Fibroblast of villous mesenchyme (primary cell): ENCODE measurements at places on chromosomes 4 and X.
A peak's percentile ranks its signal among the peaks of the same experiment; 100 is the strongest.

GRCh38 chr4:185054886-185055285, 36.6 kb downstream of the HELT start:
- DNase-seq: no peak

- DNase-seq: no peak
Observed at GRCh38 chrX:136487647-136488046, at the start of gene BRS3. Gene BRS3, plus strand, starts transcription at chrX:136487947. Its CDS starts 168 bp downstream, at chrX:136488115.

- no peak for DNase-seq
Observed at GRCh38 chr4:1154126-1154522, 18.3 kb downstream of the SPON2 start.

DNA sequence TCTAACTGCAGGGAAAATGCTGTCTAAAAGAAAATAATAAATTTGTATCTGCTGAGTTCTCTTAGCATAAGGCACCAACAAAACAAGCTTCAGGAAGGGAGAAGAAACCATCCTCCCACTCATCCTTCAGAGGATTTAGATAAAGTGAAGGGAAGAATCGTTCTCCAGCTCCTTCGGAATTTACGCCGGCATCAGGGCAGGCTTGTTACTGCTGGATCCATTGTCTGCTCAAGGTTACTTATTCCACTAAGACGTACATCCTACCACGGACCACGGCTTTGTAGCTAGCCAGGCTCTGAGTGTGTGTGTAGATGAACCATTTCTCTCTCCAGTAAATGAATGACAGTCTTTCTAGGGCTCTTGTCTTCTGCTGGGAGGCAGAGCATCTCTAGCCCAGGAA, 60.4 kb downstream of the HAND2 start:
- DNase-seq: no peak

GRCh38 chr4:101967697-101968346, 177.3 kb downstream of the BANK1 start:
- no peak for DNase-seq

DNA sequence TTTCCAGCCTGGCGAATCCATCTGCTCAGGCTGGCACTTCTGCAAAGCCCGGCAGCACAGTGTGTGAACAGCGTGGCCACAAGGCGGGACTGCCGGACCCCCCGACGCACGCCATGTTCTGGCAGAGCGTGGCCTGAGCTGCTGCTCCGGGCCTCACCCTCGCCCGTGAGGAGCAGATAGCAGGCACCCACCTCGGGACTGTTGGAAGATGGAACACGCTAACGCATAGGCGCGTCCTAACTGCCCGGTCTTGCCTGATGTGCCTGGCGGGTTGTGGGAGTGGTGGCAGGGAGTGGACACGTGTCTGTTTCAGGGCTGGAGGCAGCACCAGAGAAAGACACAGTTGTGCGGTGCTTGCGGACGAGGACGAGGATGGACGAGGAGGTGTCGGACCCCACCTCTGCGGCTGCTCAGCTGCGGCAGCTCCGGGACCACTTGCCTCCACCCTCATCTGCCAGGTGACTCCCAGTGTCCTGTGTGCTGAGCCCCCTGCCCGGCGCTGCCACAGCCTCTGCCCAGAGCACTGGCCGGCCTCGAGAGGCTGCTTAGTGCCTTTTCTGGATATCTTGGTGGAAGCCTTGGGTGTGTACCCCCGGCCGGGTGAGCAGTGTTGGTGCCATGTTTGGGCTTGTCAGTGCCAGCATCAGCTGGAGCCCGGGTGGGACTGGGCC, 28.2 kb downstream of the UVSSA start:
- DNase-seq: no peak

DNA sequence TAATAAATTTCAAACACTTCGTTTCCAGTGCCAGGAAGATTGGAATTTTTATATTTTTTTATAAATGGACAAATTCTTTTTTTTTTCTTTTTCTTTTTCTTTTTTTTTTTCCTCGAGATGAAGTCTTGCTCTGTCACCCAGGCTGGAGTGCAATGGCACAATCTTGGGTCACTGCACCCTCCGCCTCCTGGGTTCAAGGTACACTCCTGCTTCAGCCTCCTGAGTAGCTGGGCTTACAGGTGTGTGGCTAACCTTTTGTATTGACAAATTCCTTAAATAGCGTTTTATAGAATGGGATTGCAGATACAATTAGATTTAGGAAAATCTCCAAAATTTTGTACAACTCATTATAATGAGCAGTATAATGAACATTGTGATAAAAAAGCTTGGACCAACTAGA, 328.9 kb downstream of the ARHGAP24 start:
- DNase-seq: no peak

GRCh38 chr4:26131711-26132110, 189.1 kb upstream of the RBPJ start:
- no peak for DNase-seq

GRCh38 chr4:83552924-83553323, 17.0 kb downstream of the GPAT3 start:
- DNase-seq: peak; percentile 77

GRCh38 chr4:114435116-114435515, 163.5 kb upstream of the UGT8 start:
- no peak for DNase-seq

DNA sequence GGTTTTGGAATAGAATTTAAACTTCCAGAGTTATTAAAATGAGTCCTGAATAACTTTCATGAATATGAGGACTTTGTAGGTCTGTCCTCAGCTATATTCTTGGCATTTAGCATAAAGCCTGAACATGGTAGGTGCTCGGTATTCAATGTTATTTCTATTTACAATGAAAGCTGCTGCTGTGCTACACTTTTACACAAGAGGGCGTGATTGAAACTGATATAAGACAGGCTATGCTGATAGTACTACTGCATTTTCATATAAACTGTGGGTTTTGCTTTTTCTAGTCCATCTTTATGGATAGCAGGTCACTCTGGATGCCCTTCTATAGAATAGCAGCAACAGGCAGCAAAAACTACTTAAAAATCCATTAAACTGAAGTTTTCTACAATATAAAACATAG, 12.3 kb upstream of the GNPDA2 start:
- peak; percentile 10 for DNase-seq

GRCh38 chr4:118816538-118817177, 19.3 kb downstream of the SEC24D start:
- peak; percentile 52 for DNase-seq

DNA sequence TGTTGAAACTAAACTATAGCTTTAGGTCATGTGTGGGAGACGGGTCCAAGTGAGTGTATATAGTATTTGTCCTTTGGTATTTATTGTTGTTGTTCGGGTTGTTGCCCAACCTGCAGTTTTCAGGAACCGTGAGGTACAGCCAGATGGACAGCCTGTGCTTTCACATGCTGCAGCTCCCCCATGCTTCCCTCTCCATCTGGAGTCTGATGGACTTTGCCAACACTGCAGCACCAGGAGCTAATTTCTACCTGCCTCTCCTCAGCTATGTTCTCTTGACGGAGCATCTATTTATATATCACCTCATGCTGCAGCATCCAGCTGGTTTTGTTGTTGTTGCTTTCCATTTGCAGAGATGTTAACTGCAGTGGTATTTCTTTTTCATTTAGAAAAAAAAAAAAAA, 80.1 kb downstream of the TLL1 start:
- DNase-seq: no peak

DNA sequence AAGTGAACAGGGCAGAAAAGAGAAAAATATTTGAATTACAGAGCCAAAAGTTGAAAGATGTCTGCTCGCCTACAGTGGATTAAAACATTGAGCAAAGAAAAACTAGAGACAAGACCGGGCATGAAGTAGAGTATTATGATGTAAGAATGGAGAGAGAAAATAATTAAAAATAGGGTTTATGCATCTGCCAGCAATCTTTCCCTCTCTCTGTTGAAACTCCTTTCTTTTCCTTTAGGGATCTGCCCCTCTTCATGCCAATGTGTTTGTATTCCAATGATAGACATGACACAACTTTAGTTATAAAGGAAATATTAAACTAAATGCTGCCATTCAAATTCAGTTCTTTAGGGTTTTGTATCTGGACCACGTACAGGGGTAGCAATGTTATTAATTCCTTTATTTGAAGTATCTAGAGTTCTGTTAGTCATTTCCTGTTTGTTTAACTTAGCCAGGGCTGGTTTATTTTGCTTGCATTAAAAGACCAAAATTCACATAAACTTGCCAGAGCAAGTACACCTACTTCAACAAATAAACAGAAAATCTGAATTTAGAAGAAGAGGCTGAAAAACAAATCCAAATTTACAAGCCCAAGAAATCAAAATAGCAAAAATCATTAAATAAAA, 202.6 kb downstream of the SPOCK3 start:
- peak; percentile 53 for DNase-seq

DNA sequence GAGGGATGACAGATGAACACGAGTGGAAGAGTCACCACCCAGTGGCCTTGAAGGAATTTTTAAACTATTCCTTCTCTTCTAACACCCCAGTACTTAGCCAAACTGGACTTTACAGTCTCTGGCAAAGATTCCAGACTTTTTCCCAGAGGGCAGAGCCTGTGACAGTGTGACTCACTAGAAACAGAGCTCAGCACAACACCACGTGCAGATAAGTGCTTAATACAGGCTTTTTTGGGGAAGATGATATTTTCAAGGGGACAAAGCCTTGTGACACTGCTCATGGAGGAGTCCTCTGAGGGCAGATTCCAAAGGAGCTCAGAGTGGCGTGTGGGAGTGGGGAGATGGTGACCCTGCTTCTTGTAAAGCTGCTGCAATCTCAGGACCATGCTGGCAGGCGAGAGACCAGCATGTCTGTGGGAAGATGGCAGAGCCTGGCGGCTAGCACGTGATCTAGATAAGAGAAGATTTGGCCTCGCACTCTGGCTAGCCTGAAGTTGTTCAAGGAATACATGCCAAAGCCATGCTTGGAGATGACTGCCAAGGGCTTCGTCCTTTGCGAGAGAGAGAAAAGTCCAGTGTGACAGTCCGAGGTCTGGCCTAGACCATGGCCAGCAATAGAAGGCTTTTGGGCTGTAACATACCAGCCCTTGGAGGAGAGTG, 2.4 kb downstream of the RAB33A start:
- peak; percentile 90 for DNase-seq

DNA sequence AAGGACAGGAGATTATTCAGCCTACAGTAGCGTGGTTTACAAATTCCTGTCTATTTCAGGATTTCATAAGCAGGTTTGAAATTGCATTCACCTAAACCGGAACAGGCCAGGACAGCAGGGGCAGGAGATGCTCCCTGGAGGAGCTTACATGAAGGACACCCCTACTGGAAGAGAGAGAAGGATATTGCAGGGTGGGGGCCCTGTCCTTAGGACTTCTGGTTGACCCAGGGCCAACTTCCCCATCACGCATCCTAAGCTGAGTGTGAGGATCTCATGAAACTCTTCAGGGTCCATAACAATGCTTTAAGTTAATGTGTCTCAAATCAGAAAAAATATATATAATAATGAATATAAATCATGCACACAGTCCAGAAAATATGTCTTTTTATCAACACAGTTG, 6.4 kb upstream of the DHRSX start:
- no peak for DNase-seq

DNA sequence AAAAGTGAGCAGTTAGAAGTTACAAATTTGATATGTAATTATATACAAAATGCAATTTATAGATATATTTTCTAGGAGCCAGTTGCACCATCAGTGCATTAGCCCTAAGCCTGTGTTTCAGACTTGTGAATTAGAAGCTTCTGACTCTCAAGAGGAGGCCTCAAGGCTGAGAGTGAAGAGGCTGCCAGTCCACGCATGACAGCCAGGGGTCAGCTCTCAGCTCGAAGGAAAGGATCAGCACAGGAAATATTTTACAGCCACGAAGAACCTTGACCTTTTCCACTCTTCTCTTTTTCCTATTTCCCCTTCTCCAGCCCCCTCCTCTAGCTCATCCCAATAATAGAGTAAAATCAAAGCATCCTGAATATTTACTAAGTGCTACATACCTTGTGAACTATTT, 642.4 kb downstream of the TRIML1 start:
- peak; percentile 36 for DNase-seq

DNA sequence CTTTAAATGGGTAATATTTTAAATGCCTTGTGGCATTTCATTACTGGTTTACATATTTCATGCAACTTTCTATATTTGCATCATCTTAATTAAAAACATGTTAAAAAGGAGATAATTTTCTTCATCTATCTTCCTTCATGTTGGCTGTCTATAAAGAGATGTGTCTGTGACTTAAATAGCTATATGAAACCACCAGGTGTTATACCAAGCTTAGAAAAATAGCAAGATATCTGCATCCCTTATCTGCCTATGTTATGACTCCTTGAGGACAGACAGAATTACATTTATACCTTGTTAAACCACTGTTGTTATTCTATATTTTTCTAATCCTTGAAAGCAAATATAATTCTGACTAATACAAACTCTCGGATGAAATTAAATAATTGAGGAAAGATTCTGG, 763.8 kb upstream of the GALNTL6 start:
- no peak for DNase-seq
